Muscle of back (tissue), 13 donors: ENCODE measurements at places on chromosomes 7 and 10. TPM values are rescaled to one million over a fixed set of nuclear protein-coding genes. Genes with fewer than 3 reads are reported as not detected.

Gene HOXA11
- not detected for polyA plus RNA-seq

Gene NCF1
- 2.2 TPM for polyA plus RNA-seq

Gene TCF7L2
- 51.7 TPM for polyA plus RNA-seq

Gene WIPF3
- 18.7 TPM for polyA plus RNA-seq

GRCh38 chr7:50782375-50783208, at the start of gene GRB10:
Gene GRB10, minus strand, starts transcription at chr7:50782896. Its CDS starts 50,574 bp downstream, at chr7:50732322.
- no peak for DNase-seq
